Gastrocnemius medialis (tissue), 4 donors: ENCODE measurements at places on chromosomes 6 and 20. TPM values are rescaled to one million over a fixed set of nuclear protein-coding genes. Genes with fewer than 3 reads are reported as not detected.
A peak's percentile ranks its signal among the peaks of the same experiment; 100 is the strongest.

DNA sequence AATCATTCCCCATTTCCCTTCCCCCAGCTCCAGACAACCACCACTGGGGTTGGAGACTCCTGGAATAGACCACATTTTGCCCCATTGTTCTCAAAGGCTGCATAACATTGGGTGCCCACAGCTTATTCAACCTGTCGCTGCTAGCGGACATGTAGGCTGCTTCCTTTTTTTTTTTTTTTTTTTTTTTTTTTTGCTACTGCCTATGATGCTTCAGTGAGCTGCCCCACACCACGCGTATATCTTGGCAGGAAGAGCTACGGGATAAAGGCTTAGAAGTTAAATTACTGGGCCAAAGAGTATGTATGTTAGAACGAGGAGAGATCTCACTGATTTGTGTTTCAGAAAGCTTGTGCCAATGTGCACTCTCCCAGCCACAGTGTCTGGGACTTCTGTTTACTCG, 7.0 kb downstream of the LBP start:
- DNase-seq: no peak

GRCh38 chr6:27582928-27583725, 110.2 kb upstream of the ZNF184 start:
- DNase-seq: no peak

GRCh38 chr20:5146099-5146668, 19.4 kb downstream of the CDS2 start:
- no peak for DNase-seq

DNA sequence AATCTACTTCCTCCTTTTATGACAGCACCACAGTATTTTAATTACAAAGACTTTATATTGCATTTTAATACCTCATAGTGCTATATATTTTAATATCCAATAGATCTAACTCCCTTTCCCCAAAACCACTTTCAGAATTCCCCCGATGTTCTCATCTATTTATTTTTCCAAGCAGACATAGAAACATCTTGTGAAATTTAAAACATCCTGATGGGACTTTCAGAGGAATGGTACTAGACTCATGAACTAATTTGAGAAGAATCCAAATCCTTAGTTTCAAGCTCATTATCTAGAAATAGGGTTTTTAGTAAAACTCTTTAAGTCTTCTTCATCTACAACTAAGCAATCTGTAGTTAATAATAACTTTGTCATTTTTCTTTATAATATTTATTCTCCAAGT, 97.0 kb downstream of the TRERF1 start:
- DNase-seq: no peak

DNA sequence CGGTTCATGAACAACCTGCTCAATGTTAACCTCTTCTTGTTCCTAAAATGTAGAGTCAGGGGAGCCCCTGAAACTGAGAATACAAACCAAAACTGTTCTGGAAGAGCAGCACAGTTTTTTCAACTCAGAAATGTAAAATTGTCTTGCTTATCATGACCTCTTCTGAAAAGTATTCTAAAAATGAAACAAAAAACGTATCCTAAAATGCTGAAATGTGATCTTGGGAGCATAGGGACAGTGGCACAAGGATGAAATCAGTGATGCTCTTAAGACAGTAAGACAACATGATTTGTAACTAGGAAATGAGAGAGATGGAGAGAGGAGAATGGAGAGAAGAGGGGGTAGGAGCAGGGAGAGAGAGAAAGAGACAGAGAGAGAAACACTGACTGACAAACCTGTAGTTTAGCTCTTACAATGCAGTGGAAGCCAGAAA, 27.5 kb downstream of the NCOA7 start:
- DNase-seq: no peak

DNA sequence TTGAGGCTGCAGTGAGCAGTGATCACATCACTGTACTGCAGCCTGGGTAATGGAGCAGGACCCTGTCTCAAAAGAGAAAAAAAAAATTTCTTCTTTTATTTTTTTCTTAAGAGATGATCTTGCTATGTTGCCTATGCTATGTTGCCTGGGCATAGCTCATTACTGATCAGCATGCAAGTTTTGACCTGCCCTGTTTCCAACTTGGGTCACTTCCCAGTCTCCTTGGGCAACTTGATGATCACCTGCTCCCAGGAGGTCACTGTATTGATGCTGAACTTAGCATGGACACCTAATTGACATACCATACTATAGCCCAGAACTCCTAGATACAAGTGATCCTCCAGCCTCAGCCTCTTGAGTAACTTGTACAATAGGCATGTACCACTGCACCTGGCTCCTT, 30.7 kb upstream of the NANP start:
- DNase-seq: no peak

- DNase-seq: peak; percentile 63
Observed at GRCh38 chr20:38350879-38351775, 4.8 kb downstream of the LBP start.

GRCh38 chr6:125358898-125359297, 57.1 kb upstream of the HDDC2 start:
- DNase-seq: no peak

DNA sequence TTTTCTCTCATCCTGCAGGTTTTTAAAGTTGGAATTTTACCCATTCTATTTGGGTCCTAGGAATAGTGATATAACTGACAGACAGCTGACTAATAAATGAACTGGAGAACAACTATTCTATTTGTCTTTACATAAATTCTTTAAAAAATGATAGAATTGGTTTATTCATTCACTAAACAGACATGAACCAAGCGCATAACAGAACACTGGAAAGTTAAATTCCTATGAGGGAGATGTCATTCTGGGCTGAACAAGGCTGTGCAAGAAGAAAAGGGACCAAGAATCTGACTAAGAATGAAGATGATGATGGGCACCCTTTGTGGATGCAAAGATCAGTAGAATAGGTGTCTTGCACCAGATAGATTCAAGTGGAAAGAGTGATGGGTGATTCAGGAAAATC, 256.3 kb upstream of the SASH1 start:
- DNase-seq: no peak

The SIRPD gene
- not detected for total RNA-seq

The SLC22A16 gene
- not detected for total RNA-seq

The CTAGE9 gene
- not detected for total RNA-seq
